ENCODE measurements at places on chromosomes 2 and 18.
A peak's percentile ranks its signal among the peaks of the same experiment; 100 is the strongest.

DNA sequence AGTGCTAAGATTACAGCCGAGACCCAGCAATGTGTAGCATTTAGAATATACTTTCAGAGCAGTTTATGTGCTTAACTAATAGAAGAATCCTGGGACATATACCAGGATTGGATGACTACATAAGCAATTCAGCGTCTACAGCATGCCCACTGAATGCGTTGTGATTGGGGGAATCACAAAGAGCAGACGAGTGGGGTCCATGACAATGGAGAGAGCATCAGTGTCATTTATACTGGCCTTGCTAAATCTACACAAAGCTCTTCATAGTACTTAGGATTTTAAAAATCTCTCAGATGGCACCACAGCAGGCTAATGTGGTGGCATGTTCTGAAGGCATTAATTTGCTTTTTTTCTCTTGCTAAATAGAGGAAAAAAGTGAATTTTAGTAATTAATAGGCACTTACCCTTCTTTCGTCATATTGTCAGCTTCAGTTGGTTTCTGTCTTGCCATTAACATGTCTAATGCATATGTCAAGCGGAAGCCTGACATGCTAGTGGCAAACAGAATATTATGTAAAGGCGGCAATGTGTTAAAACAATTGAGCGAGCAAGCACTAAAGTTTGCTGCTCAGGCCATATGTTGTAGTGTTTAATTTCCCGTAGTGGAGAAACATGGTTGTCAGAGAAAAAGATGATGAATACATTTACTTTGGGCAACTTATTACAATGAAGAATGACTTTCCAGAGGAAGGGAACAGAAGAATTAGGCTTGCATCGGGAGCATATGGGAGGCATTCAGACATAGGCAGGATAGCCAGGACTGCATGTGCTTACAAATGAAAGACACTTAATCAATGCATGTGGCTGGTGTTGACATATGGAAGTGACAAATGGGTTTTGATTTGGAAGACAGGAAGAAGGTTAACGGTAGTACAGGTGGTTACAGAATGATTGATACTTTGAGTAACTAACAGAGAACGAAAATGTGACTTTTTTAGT, 145.2 kb downstream of the ICOS start:
- no peak for DNase-seq

DNA sequence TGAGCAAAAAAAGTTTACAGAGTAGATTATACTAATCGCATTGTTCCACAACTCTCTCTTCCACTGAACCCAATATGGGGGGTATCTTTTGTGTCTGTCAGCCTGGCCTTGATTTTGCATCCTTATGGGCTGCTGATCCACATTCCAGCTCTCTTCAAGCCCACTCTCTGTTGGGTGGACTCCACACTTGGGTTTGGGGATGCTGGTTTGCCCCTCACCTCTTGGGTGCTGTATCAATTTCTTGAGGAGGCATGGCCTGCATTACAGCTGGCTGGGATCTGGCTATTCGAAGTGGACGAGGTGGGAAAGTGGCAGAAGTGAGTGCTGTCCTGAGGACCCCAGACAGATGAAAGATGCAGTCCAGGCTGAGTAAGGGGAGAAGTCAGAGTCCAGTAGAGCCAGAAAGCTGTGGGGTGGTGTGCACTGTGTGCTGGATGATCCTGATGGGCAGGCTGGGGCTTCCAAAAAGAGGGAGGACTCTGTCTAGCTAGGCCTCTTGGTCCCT, 141.4 kb downstream of the CAPN13 start:
- no peak for DNase-seq

- DNase-seq = no peak
These were observed 39.0 kb upstream of the ZFP36L2 start for GRCh38 chr2:43265421-43265820.

DNA sequence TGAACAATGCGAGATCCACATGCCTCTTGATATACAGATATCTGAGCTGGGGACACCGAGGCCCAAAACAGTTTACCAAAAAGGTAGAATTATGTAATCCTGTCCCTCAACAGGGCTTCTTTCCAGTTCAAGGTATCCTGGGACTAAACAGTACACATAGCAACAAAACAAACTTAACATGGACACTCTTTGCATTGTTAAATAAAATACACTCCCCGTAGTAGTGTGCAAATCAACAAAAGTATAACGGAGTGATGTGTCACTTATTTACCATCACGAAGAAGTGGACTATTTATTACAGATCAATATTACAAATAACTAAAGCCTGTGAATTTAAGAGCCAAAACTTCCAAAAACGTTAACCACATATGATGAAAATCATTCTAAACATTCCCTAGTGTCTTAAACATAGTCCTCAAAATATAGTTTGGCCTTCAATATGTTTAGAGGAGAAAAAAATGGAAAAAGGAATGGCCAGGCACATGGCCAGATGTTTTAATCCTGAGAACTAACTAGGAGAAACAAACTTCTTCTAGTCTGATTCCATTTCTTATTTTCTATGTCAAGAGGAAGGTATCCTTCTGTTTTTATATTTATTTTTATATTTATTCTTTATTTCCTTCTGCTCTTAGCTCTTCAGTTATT, 377.5 kb downstream of the OSR1 start:
- no peak for DNase-seq

DNA sequence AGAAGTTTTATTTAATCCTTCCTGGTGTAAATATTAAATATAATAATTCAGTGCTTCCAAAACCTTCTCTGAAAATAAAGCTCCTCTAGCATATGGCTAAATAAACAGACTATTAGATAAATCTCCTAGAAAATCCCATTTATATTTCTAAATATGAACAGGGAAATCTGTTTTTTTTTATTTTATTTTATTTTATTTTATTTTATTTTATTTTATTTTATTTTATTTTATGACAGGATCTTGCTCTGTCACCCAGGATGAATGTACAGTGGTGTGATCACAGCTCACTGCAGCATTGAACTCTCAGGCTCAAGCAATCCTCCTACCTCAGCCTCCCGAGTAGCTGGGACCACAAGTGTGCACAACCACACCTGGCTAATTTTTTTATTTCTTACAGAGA, 673.5 kb downstream of the IRS1 start:
- DNase-seq = no peak

GRCh38 chr2:85134255-85134895, 1.2 kb downstream of the TCF7L1 start:
- peak; percentile 28 for DNase-seq

DNA sequence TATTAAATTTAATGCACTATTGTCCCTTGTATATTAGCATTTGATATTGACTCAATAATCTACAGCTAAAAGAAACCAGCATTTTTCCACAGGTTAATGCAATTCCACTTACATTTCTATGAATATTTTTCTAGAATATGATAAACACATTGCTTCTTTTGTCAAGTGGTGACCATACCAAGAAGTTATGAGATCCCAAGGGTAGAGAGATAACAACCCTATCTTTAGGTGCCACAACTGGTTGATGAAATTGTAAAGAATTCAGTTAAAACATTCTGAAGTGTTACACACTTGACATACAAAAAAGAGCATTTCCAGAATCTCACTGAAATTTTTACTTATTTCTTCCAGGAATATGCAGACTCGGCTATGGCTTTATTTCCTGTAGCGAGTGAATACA, 56.0 kb downstream of the ABCG8 start:
- no peak for DNase-seq

DNA sequence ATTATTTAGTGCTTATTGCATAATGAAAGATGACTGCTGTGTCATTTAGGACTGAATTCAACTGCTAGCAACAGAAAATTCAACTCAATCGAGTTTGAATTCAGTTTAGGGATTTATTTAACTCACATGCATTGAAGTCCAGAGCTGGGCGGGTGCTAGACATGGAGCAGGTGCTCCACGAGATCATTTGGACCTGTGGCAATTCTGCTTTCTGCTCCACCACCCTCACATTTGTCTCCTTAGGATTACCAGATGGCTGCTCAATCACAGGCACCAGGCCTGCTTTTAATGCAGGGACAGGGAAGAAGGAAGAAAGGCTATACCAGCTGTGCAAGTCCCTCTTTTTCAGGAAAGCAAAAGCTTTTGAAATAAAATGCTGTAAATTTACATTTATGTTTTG, 572.9 kb upstream of the SLC8A1 start:
- no peak for DNase-seq

GRCh38 chr18:31943878-31944816, 1.2 kb upstream of the TRAPPC8 start:
- DNase-seq = no peak

- DNase-seq = peak; percentile 27
These were observed 12.8 kb upstream of the DNPEP start for GRCh38 chr2:219400562-219400961.

DNA sequence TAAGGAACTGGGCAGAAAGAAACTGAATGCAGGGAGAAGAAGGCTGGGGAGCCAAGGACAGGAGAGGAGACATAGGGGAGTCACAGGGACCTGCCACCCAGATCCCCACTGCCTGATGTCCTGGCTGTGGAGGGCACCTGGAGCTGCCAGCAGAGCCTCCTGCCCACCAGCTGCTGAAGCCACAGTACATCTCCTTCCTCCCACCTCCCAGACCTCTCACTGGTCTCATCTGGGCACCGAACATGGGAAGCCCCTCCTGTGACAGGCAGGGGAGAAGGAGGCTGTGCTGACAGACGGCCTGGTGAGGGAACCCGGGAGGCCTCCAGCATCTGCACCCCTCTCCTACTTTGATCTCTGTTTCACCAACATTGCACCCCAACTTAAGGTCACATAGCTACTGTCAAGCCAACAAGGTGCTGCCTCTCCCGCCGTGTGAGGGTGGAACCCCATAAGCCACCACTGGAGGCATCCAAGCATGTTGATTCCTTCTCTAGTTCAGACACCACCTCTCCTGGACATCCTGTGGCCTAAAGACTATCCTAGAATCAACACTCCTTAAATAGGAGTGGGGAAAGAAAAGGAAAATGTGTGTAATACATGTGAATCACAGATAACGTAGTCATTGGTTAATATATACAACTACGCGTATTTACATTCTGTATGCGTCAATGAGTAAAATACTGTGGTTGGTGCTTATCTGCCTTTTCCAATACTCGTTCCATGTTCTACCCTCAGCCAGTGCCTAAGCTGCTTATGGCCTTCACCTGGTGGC, 3.5 kb upstream of the RNPEPL1 start:
- DNase-seq = no peak

- DNase-seq = no peak
These were observed 783.3 kb downstream of the PLCL1 start for GRCh38 chr2:198587741-198588140.

GRCh38 chr2:200509235-200509611, 645 bp downstream of the KCTD18 start:
- DNase-seq = no peak

DNA sequence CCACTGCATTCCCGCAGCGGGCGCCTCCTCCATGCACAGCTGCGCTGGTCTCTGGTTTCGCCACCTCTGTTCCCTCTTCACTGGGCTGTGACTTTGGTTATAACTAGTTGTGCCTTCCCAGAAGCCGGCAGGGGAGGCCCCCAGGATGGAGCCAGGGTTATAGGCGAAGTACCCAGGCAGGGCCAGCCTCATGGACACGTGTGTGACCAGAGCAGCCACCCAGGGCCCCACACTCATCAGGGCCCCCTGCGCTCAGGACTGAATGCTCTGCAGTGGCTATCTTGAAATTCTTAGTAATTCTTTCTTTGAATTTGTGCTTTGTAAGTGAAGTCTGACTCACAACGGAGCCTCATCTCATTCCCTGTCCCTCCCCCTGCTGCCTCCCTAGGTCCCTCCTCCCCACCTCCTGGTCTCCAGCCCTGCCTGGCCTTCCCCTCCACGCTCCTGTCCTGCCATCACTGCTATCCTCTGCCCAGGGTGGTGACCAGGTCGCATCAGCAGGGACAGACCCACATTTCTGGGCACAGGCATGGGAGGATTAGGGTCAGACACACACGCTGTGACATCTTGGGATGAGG, 38.1 kb upstream of the LBH start:
- no peak for DNase-seq

- DNase-seq = no peak
These were observed 221.9 kb upstream of the AGAP1 start for GRCh38 chr2:235271936-235272335.

- DNase-seq = no peak
These were observed 323.5 kb upstream of the SKOR2 start for GRCh38 chr18:47574966-47575365.

DNA sequence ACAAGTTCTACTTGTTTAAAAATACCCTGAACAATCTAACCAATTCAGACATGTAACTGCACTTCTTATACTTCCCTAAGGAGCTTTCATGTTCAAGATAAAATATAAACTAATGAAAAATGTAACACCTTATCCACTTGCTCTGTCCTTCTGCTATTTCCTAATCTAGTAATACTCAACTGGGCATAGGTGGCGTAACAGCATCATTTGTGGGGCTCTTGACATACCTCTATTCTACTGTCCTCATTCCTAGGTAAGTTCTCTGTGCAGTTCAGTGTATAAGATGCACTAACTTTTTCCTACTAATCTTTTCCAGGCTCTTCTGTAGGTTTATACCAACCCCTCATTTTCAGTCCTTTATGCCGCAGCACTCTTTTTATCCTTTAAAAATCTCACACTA, 36.7 kb downstream of the PRKD3 start:
- no peak for DNase-seq

- DNase-seq = no peak
These were observed 69.6 kb downstream of the PHLPP1 start for GRCh38 chr18:62784966-62785413.

GRCh38 chr2:26772064-26773001, 8.2 kb downstream of the SLC35F6 start:
- DNase-seq = peak; percentile 54

DNA sequence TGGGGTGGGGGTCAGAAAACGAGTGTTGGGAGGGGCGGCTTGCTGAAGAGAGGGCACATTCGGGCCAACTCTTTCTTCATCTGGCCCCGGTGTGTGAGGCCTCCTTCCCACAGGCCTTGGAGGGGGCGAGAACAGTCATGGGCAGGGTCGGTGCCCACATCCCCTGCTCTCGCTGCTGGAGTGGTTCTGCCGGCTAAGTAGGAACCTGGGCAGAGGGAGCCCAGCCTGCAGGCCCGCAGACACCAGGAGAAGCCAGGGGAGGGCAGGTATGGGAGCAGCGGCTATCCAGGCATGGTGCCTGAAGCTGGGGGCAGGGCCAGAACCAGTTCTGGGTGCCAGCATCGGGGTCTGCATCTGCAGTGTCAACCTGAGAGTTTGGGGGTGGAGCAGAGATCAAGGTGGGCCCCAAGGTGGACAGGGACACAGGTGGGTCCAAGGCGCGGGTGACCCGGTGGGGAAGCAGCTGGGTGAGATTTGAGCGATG, 46.6 kb upstream of the HPCAL1 start:
- DNase-seq = no peak

GRCh38 chr2:8154936-8155335, 526.9 kb upstream of the ID2 start:
- no peak for DNase-seq

DNA sequence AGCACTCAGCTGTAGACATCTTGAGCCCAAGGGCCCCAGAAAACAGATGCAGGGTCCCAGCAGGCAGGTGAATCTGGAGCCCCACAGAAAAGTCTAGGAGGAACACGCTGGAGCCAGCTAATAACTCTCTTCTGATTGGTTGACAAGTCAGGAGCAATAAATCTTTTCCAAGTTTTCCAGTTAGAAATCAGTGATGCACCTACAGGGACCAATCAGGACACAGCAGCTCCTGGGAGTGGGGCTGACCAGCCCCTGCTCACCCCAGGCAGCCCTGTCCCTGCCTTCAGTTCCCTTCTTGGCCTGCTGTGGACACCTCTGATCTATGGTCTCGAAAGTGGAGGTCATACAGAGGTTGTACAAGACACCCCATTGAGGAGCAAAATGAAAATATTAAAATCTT, 75.7 kb downstream of the KCNF1 start:
- DNase-seq = no peak

GRCh38 chr2:34004936-34005335, 405.8 kb upstream of the FAM98A start:
- no peak for DNase-seq

GRCh38 chr2:141027221-141027620, 1103.6 kb downstream of the LRP1B start:
- no peak for DNase-seq
